Naive thymus-derived CD8-positive, alpha-beta T cell (primary cell): ENCODE measurements at places on chromosomes 6 and 20.

DNA sequence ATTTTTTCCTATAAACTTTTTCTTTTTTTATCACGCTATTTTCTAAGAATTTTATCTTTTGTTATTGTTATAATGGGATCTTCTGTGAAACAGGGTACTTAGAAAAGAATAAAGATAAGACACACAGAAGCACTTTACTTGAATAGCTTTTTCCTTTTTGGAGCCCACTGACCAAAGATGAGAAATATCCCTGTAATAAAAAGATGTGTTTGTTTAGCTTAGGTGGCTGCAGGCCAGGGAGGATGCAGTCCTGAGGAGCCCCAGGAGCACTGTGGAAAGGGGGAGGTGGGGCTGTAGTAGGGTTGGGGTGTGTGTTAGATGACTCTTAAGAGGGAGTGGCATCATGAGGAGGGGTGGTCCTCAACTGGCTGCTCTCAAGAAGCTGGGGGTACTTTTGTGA is 128.6 kb downstream of the ARID1B start:
- DNase-seq: no peak

DNA sequence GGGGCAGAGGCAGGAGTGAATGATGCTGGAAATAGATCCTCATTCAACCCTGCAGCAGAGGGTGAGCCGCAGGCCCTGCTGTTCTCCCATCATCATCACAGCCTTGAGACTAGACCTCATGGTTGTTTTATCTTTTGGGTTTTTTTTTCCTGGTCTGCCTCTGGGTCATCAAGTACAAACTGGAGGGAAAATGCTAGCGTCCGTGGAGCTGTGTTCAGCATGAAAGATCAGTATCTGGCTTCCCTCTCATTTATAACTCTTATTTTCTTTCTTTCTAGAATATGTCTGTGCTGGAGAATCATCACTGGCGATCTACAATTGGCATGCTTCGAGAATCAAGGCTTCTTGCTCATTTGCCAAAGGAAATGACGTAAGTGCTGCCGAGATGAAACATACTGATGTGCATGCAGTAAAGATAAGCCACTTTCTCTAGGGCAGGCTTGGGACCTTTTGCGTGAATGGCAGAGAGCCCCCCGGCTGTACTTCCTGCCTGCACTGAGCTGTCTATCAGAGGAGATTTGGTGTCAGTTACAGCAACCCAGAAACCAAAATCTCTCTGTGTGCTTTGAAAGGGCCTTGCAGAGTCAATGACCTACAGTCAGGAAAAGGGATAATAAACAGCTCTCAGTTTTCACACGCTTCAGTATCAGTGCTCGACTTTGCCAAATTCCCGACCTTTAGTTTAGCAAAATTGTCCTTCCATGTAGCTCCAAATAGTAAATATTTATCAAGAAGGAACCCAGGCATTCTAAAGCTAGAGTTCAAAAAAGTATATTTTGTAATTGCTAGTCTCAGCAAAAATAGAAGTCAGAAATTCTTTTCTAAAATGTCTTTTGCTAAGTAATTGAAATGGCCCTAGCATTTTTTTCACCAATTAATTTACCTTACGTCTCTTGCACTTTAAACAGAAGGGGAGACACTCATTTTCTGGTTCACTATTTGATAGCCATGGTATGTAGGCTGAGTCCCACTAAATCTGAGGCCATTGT is 76.3 kb downstream of the MTFR2 start:
- DNase-seq: no peak

DNA sequence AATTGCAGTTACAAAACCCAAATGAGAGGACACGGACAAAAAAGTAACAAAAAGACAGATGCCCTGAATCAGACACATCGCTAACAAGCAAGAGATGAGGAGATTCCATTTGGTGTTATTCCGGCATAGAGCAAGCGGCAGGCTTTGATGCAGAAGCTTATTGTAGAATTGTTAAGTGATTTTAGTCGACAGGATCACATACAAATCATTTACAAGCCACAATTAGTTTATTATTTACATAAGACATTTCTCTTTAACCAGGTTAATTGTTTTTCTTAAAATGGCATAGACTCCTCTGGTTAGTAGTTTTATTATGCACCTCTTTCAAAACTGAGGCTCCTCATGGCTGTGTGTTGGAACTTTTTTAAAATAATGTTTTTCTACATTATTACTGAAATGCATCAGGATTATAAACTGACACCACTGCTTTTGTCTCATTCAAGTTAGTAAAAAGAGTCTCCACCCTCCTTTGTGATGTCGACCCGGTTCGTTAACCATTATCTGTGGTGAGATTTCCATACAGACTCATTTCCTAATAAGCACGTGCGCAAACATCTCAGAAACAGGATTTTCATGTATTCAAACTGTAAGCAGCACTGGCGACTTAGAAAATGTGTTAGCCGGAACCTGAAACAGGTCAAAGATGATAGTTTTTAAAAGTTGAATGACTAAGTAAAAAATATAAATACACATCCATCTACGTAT is 119.8 kb downstream of the COL12A1 start:
- DNase-seq: no peak

- DNase-seq: no peak
Observed at GRCh38 chr20:54219751-54220426, 12.0 kb downstream of the PFDN4 start.

DNA sequence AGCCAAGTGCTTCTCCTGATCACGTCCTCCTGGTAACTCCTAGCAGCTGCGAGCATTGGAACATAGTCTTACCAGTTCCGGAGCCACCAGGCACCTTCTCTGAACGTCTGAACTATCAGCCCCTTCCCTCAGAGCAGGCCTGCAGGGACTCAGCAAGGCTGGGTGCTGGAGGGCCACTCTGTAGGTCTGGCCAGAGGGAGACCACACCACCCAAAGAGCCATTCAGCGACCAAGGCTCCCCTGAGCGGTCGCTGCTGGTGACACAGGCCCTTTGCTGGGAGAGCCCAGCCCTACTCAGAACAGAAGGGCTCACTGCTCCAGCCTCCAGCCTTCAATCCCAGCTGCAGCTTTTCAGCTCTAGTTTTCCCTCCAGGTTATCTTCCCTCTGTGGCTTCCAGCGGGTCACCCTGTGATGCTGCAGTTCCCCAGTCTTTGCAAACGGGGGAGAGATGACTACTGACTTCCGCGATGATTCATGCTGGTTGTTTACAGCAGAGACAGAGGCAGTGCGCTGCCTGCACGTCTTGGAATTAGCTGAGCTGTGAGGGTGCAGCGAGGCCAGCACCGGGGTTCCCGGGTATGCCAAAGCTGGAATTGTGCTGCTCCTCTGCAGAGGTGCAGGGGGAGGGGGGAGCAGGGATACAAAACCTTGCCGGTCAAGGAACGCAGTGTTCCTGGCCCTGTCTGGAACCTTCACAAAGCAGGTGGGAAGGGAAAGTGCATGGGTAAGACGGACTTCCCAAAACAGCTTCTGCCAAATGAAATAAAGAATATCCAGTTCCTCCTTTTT is 161.4 kb downstream of the LY86 start:
- no peak for DNase-seq

DNA sequence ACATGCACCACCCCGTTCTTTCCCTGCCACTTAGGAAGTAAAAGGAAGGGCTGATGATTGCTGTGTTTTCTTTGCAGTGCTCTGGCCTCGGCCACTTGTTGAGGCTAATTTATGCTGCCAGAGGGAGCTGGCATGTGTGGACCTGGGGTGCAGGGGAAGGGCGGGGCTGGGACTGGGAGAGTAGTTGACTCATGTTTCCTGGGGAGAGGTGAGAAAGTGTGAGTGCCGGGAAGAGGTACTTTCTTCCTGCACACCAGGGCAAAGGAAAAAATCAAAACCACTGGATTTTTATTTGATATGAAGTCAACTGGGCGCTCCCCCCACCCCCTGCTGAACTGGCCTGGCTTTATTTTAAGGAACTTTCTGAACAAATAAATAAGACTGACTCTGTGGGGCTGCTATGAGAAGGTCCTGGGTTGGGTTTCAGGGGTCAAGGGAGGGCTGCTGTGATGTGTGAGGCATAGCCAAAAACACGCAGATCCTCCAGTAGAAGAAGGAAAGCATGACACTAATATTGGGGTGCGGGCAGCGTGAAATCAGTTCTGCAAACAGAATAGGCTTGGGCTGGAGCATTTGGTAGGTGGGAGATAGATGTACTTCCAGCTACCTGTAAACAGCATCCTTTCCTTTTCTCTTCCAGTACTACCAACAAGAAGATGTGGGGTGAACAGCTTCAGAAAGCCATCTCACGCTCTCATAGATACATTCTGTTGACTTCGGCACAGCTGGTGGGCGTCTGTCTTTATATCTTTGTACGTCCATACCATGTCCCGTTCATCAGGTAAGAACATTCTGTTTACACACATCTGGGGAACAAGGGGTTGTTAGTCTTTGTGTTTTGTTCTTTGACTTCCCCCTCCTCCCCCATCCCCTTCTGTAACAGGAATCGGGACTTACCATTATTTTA is 87.5 kb downstream of the SYNJ2 start:
- DNase-seq: no peak

GRCh38 chr6:162053084-162053483 is 674.5 kb downstream of the PRKN start:
- DNase-seq: no peak

- DNase-seq: no peak
Observed at GRCh38 chr20:25126204-25127029, 44.5 kb upstream of the VSX1 start.

GRCh38 chr6:166520905-166521834 is 65.3 kb downstream of the RAMACL start:
- DNase-seq: no peak

GRCh38 chr6:20440296-20440695 is 38.6 kb downstream of the E2F3 start:
- no peak for DNase-seq

DNA sequence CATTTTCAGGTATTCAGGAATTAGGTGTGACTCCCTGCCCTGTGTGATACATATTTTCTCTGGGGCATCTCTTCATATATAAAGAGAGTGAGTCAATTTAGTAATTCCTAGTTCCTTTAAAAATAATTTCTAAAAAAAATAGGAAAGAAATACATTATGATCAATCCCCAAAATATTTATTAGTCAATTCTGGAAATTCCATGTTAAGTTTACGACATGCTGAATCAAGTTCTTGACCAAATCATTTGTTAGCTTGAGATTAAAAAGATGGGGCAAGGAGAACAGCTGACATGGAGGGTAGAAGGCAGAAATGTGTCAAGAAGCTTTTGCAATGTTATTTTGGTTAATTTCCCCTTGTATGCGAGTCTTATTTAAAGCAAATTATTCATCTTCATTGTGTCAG is 22.7 kb upstream of the PRDM1 start:
- no peak for DNase-seq

DNA sequence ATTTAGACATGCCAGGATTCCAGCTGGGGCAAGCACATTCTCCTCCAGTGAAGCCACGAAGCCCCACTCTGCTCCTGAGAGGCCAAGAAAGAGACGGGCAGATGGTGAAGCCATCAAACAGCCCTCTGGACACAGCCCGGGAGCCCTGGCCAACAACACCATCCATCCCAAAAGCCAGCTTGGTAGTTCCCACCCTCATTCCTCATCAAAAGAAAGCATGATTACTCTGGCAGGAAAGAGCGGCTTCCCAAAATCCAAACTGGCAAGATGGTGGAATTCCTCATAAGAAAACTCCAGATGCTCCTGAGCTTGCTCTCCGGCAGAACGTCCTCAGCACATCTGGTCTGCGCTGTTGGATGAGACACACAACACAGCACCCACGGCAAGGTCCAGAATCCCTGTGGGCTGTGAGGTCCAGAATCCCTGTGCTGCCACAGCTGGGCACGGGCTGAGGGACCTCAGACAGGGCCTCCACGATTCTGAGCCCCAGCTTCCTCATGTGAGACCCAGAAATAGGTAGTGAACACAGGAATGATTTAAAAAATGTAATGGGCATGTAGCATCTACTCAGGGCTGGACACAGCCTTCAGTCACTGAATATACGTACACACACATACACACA is 52.6 kb downstream of the THBS2 start:
- DNase-seq: no peak

GRCh38 chr6:154920495-154921200 is 74.5 kb upstream of the TIAM2 start:
- DNase-seq: no peak

DNA sequence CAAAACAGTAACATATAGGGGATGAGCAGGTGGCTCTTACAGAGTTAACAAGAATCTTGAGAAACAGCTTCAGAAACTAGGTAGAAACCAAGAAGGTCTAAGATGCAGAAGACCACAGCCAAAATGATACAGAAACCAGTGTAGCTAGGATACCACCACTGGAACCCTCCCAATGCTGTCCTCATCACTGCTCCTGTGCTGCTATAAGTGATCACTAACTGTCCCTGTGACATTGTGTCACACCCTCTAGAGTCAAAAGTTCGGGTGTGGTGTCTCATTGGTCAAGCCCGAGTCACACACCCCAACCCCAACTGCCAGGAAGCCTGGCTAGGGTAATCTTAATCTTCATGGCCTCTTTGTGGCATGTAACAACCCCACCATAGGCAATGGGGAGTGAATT is 153.1 kb downstream of the RCAN2 start:
- DNase-seq: no peak

GRCh38 chr6:140275725-140276124 is 901.3 kb upstream of the CITED2 start:
- DNase-seq: no peak

- no peak for DNase-seq
Observed at GRCh38 chr6:10276106-10276505, 138.8 kb downstream of the TFAP2A start.

DNA sequence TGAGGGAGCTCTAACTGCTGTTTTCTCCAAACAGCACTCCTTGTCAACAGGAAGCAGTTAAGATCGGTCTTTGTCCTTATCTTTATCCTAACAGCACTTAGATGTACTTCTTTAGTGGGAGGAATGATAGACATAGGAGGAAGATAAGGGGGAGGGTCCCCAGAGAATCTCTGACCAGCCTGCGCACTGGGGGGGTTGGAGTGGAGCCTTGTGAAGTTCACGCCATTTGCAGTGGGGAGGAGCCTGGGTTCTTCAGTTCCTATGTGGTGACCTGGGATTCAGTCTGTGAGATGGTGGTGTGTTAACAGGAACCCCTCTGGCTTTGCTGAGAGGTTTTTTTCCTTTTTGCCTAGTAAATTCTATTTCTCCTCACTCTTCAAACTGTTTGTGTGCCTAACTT is 18.1 kb upstream of the ASCC3 start:
- DNase-seq: no peak

- no peak for DNase-seq
Observed at GRCh38 chr6:124040655-124041054, 237.0 kb downstream of the NKAIN2 start.

DNA sequence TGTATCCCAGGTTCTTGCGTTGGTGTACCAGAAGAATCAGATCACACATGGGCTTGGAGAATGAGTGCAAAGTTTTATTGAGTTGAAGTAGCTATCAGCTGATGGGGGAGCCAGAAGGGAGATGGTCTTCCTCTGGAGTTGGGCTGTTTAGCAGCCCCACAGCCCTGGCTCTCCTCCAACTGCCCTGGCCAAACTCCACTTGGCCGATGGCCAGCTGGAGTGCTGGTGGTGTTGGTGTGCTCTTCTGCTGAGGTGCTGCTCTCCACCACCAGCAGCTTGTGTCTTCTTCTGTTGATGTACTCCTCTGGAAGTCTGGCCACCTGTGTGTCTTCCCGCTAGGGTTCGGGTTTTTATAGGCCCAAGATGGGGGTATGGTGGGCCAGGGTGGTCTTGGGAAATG is 172.8 kb downstream of the TINAG start:
- DNase-seq: no peak

GRCh38 chr6:45327956-45328522 is at the start of gene RUNX2:
Gene RUNX2 (plus strand): TSS chr6:45328330. CDS start chr6:45328727, 397 bp downstream.
- peak; percentile 12 for DNase-seq
